ENCODE measurements at places on chromosomes 7 and 10.

- no peak for DNase-seq
These were observed 52.7 kb downstream of the GNA12 start for GRCh38 chr7:2791390-2791789.

GRCh38 chr7:28988091-28988490 lies 30.0 kb upstream of the TRIL start:
- no peak for DNase-seq

DNA sequence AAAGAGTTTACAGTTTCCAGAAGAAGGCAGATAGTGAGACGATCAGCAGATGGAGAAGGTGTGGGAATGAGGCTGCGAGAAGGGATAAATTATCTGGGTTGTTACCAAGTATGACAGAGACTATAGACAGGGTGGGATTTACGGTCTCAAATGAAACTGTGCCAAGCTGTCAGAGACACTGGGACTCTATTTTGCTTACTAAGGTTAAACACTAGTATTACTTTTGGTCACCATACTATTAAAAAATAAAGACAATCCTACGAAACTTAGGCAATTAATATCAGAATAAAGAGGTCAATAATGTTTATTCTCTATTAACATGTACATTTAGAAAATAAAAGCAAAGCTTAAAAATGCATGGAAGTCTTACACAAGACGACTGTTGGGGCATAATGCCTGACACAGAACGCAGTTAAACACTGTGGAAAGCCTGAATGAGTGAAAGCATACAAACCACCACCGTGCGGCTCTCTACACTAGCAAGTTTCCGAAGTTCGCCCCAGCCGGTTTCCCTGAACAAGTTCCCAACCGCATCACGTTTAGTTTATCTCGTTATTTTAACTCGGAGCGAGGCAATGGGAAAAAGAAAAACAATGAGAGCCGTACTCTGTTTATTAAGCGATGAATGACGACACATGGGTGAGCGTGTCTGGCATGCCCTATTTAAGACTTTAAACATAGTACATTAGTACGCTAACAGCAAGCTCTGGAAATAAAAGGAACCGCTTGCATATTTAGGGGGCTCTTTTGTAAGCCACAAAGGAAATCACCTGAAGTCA lies 909 bp upstream of the CC2D2B start:
- peak; percentile 53 for DNase-seq

DNA sequence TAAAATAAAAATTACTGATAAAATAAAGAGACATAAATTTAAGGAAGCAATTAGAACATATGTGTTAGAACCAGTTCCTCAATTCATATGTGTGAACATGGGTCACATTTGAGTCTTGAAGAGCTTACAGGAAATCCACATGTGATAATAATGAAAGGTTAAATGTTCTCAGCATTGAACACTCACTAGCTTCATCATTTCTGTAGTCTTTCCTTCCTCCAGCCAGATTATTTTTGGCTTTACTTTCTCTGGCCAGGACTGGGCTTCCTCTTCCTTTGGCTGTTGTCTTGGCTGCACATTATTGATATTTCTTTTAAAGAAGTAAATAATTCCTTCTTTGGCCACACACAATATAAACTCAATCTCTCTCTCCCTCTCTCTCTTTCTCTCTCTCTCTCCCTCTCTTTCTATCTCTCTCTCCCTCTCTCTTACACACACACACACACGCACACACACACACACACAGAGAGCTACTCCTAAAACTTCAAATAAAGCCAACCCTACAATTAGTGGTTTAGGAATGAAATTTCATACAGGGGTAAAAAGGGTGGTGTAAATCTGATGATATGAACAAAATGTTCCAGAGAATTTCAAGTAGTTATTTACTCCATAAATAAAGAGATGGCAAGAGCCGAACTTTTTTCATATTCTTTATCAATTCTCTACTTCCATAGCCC lies 171.2 kb downstream of the REEP3 start:
- no peak for DNase-seq

DNA sequence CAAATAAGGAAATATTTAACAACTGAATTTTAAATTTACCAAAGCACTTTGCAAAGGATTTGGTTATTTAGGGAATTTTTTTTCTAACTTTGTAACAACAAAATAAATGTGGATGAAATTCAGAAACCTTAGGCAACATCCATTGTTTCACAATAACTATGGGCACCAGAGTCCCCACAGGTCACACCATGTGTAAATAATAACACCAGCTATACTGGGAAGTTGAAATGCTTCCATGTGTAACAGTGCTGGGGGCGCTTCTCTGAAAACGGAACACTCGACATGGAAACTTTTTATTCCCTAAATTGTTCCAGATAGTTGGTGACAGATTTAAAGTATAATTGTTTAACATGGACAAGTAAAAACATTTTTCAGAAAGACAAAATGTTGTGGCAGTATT lies 818.6 kb downstream of the TNS3 start:
- DNase-seq = no peak

GRCh38 chr10:79483948-79484347 lies 28.4 kb upstream of the EIF5AL1 start:
- DNase-seq = no peak

All from liver (tissue), 10 donors.